Pons (tissue), 1 donor: ENCODE measurements at places on chromosomes 3 and 15.

DNA sequence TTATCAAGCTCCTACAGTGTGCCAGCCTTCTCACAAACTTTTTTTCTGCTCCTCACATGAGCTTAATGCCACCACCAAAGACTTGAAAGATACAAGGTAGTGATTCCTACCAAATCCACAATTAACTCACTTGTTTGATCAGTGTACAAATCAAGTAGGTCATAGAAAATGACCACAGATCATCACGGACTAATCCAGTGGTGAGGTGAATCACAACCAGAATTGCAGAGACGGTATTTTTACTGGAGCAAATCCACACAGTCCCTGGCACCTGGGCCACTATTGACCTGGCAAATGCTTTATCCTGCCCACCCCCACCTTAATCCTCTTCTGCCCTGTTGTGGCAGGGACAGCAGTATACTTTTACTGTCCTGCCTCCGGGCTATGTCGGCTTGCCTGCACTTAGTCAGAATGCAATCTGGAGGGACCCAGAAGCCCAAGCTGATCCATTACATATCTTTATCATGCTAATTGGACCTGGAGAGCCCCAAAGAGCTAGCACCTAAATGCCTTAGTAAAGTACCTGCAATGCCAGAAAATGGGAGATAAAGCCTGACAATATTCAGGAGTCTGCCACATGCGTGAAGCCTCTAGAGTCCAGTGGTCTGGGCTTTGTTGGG is 83.9 kb upstream of the CDV3 start:
- no peak for DNase-seq

DNA sequence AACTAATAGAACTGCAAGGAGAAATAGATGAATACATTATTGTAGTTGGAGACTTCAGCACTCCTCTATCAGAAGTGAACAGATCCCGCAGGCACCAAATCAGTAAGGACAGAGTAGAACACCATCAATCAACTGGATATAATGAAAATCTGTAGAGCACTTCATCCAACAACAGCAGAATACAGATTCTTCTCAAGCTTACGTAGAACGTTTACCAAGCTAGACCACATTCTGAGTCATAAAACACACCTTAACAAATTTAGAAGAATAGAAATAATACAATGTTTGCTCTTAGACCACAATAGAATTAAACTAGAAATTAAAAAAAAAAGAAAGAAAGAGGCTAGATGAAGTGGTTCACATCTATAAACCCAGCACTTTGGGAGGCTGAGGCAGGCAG is 70.7 kb upstream of the NEDD4 start:
- DNase-seq: no peak

DNA sequence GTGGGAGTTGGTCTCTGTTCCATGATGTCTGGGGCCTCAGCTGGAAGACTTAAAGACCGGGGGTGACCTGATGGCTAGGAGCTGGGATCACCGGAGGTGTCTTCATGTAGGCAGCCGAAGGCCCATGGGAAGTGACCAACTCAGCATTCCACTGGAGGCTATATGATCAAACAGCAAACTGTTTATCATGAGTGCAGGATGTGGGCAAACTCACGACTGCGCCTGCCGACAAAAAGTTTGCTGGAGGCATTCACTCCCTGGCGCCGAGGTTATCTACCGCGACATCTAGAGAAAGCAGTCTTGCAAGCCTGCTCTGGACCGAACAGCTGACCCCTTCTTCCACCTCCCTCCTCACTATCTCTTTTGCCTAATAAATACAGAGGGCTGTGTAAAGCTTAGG is 62.7 kb upstream of the NR2C2 start:
- no peak for DNase-seq

GRCh38 chr15:73051807-73052652 is at the start of gene NEO1:
Gene NEO1 (plus strand): TSS chr15:73052463. CDS start chr15:73052676, 213 bp downstream.
- peak; percentile 90 for DNase-seq

DNA sequence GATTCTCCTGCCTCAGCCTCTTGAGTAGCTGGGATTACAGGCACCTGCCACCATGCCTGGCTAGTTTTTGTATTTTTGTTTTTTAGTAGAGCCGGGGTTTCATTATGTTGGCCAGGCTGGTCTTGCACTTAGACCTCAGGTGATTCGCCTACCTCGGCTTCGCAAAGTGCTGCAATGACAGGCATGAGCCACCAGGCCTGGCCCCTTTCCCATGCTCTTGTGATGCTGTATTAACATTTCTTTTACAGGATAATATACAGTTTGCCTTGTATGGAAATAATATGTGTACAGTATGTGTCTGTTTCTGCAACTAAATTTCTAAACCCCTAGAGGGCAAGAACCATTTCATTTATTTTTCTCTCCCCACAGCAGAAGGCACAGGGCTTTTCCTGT is 37.8 kb downstream of the SCG5 start:
- no peak for DNase-seq

GRCh38 chr3:132029182-132029902 is 5.5 kb downstream of the CPNE4 start:
- peak; percentile 78 for DNase-seq

DNA sequence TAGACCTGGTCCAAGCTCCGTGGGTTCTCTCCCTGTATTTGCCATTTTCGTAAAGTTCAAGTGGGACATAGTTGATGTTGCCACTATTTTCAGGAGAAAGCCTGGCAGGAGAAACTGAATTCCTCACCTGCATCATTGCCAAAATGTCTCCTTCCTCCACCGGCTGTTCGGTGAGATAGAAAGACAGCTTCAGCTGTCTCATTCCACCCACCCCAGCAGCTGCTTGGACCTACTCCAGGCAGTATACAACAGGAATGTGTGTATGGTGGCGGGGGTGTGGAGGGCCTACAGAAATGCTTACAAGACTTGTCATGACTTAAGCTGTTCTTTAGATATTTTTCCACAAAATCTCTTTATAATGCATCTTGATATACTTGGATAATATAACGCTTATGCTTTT is 132.7 kb upstream of the RAP2B start:
- no peak for DNase-seq

DNA sequence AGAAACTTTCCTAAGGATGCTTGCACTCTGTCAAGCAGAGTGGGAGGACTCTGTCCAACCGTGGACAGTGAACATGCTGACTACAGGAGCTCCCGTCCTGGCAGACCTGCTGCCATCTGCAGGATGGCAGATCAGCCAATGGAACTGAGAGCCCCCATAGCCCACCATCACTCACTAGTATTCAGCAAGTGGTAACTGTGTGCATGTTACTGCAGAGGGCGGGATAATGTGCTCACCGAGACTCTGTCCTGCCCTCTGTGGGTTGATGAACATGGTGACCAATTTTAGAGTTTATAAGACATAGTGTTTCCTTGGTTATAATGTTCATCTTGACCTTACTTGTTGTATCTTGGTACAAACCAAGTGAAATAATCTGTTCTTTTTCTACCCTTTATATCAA is 11.5 kb downstream of the CSPG5 start:
- DNase-seq: no peak

DNA sequence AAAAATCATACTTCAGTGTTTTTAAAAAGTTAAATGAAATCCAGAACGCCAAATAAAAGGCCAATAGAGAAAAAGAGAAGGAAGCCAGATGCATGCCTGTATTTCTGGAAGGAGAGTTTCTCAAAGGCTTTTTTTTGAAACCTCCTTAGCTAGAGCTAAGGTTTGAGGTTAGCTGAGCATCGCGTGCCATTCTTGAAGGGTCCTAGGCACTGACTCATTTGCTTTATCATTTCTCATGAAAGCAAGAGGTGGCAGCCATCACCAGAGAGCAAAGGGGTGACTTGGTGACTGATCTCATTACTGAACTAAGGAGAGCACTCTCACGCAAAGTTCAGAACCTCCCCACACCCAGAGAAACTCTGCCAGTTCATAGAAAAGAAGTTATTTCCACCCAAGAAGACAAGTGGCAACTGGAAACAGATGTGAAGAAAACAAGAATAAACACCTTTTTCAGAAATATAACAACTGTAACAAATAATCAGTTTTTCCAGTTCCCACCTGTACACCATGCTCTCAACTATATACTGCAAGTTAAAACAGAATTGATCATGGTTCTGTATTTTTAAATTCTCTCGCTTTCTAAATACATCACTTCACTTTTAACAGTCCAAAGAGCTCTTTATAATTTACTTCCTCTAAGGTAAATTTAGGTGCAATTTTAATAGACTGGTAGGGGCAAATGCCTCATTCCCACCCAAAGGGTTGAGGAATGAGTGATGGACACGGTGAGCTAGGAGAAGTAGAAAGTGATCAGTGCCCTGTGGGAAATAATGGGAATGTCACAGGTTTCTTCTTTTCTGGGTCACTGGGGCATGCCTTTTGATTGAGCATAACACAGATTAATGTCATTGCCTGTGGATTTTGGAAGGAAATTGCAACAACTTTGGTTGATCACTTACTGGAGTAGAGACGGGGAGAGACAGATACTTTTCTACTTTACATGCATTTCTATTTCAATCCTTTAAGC is 24.7 kb downstream of the GPR15 start:
- no peak for DNase-seq

DNA sequence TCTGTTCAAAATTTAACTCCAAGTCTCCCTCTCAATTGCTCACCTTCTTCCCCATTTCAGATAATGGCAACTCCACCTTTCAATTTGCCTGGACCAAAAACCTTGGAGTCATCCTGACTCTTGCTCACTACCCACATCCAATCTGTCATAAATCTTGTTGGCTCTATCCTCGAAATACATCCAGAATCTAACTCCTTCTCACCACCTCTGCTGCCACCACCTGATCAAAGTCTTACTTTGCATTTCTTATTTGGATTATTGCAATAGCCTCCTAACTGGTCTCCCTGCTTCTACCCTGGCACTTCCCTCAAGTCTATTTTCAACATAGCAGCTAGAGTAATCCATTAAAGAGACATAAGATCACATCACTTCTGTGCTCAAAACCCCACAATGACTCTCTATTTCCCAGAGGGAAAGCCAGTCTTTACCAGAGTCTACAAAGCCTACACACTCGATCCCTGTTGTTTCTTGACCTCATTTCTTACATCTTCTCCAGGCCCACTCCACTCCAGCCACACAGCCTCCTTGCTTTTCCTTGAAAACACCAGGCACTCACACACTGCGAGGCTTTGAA is 86.6 kb downstream of the GPR156 start:
- peak; percentile 46 for DNase-seq

DNA sequence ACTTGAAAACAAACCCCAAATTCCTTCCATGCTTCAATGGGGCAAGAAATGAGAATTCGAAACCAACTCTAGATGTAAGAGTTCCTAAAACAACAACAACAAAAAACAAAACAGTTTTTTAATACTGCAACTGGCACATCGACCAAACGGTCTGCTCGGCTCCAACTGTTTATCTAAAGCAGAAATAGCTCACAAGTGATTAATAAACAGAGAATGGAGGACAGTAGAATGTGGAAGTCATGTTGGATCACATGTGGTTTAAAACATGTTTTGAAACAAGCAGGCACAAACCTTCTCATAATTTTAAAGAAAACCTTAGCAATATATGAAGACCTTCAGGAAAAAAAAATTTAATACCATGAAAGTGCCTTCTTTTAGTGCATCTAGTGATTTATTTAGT is 55.1 kb downstream of the SETMAR start:
- no peak for DNase-seq

DNA sequence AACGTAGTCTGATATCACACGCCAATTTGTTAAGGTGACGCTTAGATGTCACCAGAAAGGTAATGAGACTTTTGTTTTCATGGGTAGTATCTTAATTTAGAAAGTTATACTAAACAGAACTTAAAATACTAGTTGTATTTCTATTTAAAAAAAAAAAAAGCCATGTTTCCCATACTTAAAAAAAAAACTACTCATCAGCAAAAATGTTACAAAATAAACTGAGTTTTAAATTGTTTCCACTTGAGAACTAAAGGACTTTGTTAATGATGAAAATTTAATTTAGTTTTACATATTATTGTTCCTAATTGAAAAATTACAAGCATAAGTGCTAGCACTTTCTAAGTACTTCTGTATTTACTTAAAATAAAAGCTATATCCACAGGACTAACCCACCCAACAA is 300.8 kb upstream of the ATP11B start:
- no peak for DNase-seq

DNA sequence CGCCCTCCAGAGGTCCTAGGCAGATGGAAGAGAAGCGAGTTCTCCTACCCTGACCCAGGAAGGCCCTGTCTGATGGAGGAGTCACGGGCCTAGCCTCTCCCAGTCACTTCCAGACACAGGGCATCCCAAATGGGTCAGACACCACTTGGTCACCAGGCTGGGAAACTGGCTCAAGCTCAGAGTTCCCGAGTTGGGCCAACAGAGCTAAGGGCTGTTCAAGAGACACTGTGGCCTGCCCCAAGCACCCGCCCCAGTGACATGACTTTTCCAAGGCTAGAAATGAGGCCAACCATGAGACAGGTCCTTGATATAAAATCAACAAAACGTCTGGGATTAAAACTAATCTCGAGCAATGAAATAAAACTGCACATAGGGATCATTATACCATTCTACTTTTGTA is 113.8 kb downstream of the IQSEC1 start:
- no peak for DNase-seq

DNA sequence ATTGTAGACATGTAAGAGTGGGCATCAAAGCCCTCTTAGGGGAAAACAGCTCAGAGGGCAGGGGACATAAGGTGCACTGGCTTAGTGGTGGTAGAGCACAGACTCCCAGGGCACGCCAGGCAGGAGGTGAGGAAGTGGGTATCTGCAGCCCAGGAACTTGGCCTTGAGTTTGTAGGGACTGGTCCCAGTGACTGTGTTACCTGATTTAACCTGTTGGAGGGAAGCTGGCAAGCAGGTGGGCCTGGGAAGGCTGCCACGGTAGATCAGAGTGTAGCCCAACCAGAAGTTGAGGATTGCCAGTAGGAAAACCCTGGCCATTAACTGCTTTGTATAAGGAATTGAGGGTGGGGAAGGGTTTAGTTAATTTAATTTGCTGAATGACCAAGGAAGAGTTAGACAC is 417.5 kb upstream of the C2CD4B start:
- DNase-seq: no peak
